ENCODE measurements at places on chromosomes 3 and 15.

GRCh38 chr15:93771196-93772030 lies 459.9 kb upstream of the MCTP2 start:
- no peak for DNase-seq

GRCh38 chr3:94071713-94072284 lies 8.9 kb downstream of the NSUN3 start:
- DNase-seq: no peak

DNA sequence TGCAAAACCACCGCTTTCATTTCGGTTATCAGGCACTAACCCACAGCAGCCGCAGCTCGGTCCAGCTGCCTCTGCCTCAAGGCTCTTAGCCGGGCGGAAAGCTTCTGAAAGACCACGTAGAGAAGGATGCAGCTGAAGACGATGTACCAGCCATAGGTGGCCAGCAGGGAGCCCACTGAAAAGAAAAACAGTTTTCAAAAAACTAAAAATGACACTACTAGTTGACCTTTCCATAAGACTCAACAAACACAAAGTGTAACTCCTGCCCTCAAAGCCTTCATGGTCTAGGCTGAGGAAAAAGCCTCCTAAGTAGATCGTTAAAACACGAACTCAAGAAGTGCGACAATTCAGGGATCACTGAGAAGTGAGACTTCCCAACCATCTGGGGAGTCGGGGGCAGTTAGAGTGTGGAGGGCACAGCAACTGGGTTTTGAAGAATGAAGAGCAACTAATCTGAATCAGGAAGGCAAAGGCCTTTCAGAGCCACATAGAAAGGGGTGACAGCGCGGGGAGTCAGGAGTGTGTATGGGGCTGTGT lies 716 bp downstream of the SELENOS start:
- peak; percentile 43 for DNase-seq

DNA sequence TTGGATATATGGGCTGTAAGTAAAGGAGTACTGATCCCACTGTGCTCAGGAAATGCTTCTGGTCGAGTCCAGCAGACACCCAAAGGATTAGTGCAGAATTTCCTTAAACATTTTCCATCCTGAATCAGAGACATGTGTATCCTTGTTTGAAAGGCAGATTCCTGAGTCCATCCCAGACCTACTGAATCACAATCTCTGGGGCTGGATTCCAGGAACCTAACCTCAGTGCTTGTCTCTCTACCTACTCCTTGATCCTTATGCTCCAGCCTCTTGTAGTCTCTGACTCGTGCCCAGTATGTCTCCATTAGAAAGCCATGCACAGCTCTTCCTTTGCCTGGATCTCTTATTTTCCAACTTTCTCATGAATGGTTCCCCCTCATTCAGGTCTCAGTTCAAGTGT lies 585.8 kb downstream of the NLGN1 start:
- DNase-seq: no peak

GRCh38 chr3:173732237-173732636 lies 334.7 kb downstream of the NLGN1 start:
- DNase-seq: no peak

DNA sequence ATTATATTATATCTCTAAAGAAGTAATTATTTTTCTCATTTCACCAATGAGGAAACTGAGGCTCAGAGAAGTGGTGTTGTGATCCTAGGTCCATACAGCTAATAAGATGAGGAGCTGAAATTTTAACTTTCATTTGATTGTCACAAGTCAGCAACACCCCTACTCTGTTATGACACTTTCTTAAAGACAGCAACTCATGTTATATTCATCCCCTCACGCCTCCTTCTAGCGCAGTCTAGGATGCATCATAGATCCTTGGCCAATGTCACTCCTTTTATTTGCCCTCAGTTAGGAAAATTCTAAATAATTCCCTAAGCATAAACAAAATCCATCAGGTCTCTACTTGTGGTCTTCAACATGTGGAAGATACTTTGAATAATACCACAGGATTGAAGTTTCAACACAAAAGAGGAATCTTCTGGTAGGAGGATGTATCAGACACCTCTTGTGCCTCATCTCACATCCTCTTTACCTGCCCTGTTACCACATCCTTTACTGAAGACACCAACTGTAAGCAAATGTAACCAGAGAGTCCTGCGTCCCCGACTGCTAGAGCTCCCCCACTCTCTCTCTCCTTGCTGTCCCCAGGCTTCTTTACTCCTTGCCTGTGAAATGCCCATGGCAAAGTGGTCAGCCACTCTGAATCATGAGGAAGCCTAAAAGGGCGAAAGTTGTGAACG lies 53.7 kb downstream of the TRIM42 start:
- DNase-seq: no peak

DNA sequence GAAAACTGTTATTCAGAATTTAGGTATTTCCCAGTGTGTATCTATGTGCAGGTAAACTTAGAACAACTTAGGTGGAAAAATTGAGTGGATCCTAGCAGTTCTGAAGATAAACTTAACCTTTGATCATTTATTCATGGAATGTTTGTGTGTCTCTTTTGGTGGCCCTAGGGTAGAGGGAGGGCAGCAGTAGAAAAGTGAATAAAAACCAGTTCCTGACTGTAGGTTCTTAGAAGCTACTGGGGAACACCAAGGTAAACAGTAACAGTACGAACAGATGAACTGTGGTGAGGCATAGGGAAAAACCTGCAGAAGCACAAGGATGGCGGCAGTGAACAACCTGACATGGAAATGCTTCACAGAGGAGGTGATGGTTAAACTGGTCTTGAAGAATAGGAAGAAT lies 2.5 kb downstream of the SNRK start:
- DNase-seq: no peak

- DNase-seq: no peak
Observed at GRCh38 chr3:161415506-161416231, 44.4 kb upstream of the SPTSSB start.

- DNase-seq: no peak
Observed at GRCh38 chr3:114650808-114651207, 357.0 kb downstream of the TIGIT start.

DNA sequence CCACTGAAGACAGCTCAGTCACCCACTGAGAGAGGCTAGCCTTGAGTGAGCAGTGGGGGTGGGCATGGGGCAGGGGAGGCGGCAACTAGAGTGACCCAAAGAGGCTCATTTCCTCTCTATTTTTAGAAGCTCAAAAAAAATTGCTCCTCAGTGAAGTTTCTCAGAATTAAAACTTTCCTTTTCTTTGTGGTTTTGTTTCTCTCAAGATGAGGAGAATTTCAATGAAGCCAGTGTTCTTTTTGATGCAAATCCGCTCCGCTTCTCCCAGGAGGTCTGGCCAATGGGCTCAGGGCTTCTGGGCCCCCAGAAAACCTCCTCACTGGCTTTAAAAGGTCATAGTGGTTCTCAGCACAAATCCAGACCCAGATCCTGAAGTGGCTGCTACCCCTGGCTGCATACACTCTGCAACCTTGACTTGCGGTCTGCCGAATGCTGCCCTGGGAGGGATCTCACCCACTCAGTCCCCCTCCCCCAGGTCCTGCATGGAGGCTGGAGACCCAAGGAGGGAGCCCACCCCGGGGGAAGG lies at the start of gene ACSBG1:
TSS of gene ACSBG1 (minus strand) at position 51 of the 526 bp plus-strand sequence. CDS start 64 bp downstream, outside the sequence.
- DNase-seq: no peak

DNA sequence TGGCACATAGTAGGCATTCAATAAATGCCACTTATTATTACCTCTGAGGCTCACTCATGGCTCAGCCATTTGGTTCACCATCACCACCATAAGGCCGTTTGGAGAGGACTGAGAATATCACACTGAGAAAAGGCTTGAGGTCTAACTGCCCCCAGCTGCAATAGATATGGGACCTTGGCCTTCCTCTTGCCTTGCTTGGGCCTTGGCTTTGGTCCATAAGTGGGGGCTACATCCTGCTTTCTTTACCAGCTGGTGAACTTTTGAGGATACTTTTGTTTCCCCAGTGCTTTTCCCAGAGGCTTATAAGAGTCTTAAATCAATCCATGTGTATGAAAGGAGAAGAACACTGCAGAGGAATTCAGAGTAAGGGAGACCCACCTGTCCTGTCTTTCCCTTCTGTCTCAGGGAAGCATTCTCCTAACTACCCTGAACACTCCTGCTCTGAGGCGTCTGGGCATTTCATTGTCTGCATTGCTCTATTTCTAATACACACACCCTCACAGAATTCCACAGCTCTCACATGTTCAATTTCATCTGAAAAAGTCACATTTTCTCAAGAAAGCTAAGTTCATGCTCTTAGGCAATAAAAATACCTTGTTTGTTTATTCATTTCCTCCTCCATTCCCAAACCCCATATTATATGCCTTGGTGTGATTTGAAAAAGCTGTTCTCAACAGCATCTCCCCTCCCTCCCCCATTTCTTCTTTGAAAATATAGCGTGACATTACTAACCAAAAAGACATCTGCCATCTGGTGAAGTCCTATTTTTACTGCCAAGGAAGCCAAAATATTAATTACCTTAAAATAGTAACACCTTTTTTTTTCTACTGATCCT lies 22.5 kb upstream of the KCNMB2 start:
- DNase-seq: no peak

DNA sequence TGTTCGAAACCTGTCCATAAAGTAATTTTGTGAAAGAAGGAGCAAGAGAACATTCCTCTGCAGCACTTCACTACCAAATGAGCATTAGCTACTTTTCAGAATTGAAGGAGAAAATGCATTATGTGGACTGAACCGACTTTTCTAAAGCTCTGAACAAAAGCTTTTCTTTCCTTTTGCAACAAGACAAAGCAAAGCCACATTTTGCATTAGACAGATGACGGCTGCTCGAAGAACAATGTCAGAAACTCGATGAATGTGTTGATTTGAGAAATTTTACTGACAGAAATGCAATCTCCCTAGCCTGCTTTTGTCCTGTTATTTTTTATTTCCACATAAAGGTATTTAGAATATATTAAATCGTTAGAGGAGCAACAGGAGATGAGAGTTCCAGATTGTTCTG lies 44.4 kb downstream of the AGTR1 start:
- DNase-seq: no peak

All from CD4-positive, alpha-beta T cell treated with Interferon alpha-2 for 1 hour (primary cell).